ENCODE measurements at places on chromosomes 2 and 18. TPM values are rescaled to one million over a fixed set of nuclear protein-coding genes. Genes with fewer than 3 reads are reported as not detected.

The MPP4 gene
- total RNA-seq, result 0.33 TPM

The MROH2A gene
- not detected for total RNA-seq

The VSNL1 gene
- total RNA-seq, result not detected

The CCDC148 gene
- total RNA-seq, result 0.33 TPM

The LRRC30 gene
- not detected for total RNA-seq

The SLC39A6 gene
- total RNA-seq, result 451 TPM

The ANKRD29 gene
- total RNA-seq, result 0.34 TPM

The PLCD4 gene
- 8.9 TPM for total RNA-seq

The FAM237A gene
- total RNA-seq, result not detected
